ENCODE measurements at places on chromosomes 7 and 10. TPM values are rescaled to one million over a fixed set of nuclear protein-coding genes. Genes with fewer than 3 reads are reported as not detected.

DNA sequence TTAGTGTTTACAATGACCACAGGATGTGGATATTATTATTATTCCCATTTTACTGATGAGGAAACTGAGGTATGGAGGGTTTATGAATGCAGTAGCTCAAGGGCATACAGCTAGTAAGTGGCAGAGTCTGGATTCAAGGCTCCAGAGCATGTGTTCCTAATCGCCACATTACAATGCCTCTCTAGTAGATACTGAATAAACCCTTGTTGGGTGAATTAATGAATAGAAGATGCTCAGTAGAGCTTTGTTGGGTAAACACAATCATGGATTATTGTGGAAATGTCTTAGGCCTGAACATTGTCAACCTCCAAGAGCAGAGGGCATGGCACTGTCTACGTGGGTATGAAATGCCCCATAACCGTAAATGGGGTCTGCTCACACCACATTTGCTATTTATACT lies 545.3 kb downstream of the LRMDA start:
- DNase-seq, result no peak
- H3K4me3 ChIP-seq, result no peak overlapping the region
- no peaks in the 10 kb centered on the region for H3K4me1 ChIP-seq
- no peaks in the 10 kb centered on the region for H3K36me3 ChIP-seq

DNA sequence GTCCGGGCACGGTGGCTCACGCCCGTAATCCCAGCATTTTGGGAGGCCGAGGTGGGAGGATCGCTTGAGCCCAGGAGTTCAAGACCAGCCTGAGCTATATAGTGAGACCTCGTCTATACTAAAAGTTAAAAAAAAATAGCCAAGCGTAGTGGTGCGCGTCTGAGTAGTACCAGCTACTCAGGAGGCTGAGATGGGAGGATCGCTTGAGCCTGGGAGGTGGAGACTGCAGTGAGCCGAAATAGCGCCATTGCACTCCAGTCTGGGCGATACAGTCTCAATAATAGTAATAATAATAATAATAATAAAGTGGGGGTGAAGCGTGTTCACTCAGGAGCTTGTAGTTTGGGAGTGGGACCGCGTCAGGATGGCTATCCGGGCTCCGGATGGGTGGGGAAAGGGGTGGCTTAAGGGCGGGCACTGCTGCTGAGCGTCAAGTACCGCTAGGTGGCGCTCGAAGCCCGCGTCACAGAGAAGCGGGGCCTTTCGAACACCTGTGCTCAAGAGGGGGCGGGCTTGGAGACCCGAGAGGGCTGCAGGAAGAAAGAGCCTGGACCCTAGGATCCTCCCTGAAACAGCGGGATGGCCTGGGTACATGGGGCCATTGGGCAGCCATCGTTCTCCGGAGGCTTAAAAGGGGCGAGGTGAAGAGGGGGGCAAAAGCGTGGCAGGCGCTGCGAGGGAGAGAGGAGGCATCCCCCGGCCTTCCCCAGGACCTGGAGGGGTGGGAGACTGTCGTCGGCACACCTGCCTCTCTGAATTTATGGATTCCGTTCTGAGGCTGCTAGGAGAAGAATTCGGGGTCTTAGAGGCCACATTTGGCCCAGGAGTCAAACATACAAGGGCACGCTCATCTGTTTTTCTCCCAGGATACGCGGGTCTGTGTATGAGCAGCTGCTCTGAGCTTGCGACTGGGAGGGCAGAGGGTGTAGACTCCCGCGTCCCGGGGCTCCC lies 14.5 kb downstream of the LBX1 start:
- no peak overlapping the region for H3K27ac ChIP-seq
- H3K4me1 ChIP-seq, result no peaks in the 10 kb centered on the region
- DNase-seq, result no peak

DNA sequence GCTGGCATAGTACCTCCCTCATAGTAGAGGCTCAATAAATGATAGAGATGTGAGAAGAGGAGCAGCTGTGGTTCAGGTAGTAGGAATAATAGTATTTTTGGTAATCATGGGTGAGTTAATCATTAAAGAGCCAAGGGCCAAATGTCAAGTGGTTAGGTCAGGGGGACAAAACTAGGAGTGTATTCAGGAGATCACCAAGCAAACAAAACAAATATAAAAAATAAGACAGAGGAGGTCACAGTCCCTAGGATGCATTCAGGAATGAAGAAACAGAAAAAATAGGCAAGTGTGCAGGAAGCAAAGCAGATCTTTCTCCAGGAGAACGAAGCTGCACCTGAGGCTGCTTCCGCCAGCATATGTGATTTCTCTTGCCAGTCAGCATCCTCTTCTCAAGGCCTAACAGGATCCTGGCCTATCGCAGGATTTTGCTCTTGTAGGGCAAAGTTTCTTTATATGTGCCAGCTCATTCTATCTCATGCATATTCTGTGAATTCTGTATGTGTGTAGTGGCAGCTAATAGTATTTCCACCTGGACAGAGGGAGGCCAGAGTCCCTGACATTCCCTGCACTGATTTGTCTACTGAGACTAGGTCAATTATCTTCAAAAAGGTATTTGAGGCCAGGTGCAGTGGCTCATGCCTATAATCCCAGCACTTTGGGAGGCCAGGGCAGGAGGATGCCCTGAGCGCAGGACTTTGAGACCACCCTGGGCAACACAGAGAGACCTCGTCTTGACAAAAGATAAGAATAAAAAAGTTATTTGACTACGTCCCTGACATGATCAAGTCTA lies 82.7 kb downstream of the AKR1D1 start:
- no peak overlapping the region for H3K4me3 ChIP-seq
- H3K27ac ChIP-seq, result no peak overlapping the region
- no peaks in the 10 kb centered on the region for H3K27me3 ChIP-seq

MACC1 gene
- total RNA-seq, result 19.3 TPM

- no peak overlapping the region for H3K4me3 ChIP-seq
- H3K4me1 ChIP-seq, result no peaks in the 10 kb centered on the region
- H3K27me3 ChIP-seq, result no peaks in the 10 kb centered on the region
- H3K27ac ChIP-seq, result no peak overlapping the region
Measured at GRCh38 chr7:119197172-119197876, 972.8 kb downstream of the ANKRD7 start.
